Dorsolateral prefrontal cortex (tissue), 122 donors: ENCODE measurements at places on chromosomes 3 and 15.

DNA sequence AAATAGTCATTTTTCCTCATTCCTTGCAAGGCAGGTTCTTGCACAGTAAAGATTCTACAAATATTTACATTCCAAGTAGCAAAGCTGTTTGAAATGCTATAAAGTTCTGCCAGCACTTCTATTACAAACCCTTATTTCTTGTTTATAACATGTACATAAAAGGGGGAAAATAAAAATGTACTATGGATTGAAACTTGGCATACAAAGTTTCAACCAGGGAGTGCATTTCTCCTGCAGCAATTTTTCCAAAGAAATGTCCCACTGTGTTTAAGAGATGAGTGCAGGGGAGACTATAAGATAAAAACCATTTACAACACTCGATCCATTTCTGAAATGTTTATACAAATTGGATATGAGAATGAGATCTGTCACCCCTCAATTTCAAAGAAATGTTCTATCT lies 3.3 kb downstream of the CNTN3 start:
- DNase-seq, result no peak

- no peak for DNase-seq
Observed at GRCh38 chr15:87500240-87500639, 756.3 kb downstream of the NTRK3 start.

- DNase-seq, result no peak
Observed at GRCh38 chr15:53862386-53862785, 102.9 kb upstream of the WDR72 start.

DNA sequence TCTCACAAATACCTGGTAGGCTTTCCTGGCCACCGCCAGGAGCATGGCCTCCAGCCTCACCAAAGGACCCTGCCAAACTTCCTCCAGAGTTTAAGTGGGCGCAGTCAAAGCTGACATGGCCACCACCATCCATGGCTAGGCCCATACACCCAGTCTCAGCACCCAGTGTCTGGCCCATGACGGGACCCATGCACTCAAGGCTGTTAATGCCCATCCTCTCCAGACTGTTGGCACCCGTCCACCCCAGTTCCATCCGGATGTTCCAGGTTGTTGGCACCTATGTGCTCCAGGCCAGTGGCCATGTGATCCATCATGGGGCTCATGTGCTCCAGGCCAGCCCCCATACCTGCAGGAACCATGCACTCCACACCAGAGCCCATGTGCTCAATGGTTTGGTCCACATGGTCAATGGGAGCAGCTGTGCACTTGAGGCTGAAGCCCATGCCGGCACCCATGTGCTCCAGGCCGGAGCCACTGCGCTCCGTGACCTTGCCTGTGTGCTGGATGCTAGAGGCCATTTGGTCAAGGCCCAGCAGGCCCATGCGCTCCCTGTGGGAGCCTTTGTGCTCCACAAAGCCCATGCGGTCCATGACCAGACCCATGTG lies 20.4 kb downstream of the CTDSPL2 start:
- DNase-seq, result no peak

GRCh38 chr15:76533995-76534394 lies 197.4 kb downstream of the ISL2 start:
- no peak for DNase-seq

- DNase-seq, result no peak
Observed at GRCh38 chr3:42746455-42747450, 26.3 kb downstream of the CCDC13 start.

GRCh38 chr3:35772381-35773015 lies 133.2 kb downstream of the ARPP21 start:
- DNase-seq, result no peak

DNA sequence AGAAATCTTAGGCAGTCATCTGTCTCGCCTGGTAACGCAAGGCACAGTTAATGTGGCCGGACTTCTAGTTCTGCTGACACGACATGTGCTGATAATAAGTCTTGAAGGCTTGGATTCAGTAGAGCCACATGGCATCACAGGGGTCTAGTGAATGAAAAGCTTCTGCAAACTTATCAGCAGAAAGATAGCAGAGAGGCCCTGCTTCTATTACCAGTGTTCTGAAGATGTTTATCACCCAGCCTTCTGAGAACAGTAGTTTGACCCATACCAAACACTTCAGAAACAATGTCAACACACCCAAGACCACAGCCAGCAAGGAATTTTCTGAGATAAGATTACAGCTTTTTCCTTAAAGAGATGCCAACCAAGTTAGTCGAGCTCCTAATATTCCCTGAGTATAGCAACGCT lies 102.7 kb upstream of the UMPS start:
- DNase-seq, result no peak

DNA sequence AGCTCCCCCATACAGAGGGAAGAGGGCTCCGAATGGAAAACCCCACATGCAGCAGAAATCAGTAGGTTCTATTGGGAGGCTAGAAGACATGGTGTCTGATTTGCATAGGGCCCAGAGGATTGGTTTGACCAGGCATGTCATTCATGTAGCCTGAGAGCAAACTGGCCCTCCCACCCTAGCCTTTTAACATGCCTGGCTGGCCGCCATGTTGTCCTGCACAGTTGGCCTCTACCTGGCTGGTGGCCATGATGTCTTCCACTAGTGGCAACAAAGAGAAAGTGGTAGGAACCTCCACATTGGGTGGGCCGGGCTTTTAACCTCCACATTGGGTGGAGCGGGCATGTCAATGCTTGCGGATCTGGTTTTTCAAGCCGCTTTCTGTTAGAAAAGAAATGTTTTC lies 312.1 kb downstream of the TAFA4 start:
- no peak for DNase-seq

DNA sequence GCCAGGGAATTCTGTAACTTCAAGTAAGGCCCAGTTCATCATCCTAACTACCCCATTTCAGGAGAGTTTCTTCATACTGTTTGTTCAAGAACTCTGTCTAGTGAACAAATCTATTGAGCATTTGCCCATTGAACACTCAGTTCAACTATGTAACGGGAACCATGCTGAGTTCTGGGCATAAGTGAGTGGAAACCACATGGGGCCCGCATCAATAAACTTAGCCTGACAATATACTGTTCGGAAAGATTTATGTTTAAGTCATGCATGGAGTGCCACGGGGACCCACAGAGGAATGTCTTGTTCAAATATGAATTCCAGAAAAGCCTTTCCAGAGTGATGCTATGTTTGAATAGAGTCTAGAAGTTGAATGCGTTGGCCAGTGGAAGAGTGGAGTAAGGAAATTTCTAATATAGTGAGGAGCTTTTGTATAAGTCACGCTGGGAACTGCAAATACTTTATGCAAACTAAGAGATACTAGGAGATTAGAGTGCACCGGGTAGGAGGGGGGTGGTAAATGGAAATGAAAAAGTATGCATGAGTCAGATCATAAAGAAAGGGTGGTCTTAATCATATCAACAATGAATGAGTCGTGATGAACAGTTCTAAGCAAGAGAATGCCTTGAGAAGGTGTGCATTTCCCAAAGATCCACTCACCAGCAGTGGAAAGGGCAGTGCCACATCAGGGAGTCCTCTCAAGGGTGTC lies 279.8 kb downstream of the VPS13C start:
- DNase-seq, result no peak

GRCh38 chr3:72998466-72998865 lies 1.9 kb downstream of the PPP4R2 start:
- DNase-seq, result no peak

DNA sequence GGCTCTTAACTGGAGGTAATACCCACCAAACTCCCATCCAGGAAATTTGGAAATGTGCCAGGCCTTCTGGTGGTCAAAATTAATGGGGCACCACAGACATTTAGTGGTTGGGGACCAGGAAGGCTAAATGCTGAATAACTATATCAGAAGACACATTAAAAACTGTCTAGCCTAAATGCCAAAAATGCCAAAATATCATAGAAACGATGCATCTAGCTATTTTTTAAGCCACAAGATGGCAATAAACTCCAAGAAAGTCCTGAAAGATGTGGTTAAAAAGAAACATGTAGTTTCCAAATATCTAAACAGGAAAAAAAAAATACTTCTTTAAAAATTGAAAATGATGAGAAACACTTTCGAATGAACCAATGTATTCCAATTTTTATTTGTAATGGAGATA lies 19.9 kb downstream of the CCDC14 start:
- DNase-seq, result no peak

- no peak for DNase-seq
Observed at GRCh38 chr3:9732080-9732739, 675 bp downstream of the BRPF1 start.

DNA sequence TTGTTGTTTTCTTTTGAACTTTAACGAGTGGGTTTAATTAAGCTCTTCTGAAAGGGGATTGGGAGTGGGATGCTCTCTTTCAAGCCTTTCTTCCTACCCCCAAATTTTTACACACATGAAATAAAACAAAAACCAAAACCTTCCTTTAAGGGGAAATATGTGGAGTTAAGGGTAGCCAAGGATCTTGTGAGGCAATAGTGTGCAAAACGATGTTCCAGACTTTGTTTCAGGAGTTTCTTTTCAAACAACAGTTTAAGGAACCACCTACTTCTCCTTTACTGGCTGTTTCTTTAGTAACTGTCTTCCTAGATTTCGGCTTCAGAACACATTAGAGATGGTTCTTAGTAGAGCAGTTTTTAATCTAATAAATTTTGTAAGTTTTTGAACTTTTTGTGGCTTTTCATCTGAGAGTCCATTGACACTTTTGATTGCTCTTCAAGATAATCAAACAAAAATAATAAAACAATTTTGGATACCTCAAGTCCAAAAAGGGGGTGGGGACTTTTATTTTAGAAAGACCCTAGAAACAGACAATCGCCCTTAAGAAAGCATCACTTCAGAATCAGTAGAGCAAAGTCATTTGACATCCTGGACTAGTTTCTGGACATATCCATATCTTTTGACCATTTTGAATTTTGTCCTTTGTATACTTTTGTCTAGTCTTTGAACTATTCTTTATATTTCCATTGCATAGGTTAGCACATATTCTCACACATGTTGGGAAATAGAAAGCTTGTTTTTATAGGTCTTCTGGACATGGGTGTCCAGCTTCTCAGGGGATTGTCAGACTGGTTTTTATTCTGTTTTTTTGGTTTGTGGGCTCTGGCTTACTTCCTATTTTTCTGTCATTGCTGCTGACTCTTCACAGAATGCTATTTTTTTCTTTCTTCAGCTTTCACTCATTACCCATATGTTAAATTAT lies 6.0 kb downstream of the DIPK2A start:
- no peak for DNase-seq

DNA sequence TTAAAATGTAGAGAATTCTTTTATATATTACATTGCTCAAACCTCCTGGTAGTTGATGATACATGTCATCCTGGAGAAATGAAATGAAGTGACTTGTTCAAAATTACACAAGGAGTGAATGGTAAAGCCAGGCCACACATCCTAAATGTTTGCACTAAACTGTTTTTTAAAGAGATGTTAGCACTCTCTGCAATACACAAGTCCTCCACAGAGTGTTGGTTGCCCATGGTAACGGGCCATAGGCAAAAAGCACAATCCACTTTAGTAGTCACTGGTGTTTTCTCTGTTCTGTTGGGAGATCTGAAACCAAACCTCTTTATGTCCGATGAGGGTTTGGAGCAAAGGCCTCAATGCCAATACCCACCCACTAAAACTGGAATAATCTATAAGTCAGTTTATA lies 907.4 kb downstream of the NTRK3 start:
- DNase-seq, result no peak

- DNase-seq, result no peak
Observed at GRCh38 chr15:78049691-78050440, 27.6 kb downstream of the TBC1D2B start.

DNA sequence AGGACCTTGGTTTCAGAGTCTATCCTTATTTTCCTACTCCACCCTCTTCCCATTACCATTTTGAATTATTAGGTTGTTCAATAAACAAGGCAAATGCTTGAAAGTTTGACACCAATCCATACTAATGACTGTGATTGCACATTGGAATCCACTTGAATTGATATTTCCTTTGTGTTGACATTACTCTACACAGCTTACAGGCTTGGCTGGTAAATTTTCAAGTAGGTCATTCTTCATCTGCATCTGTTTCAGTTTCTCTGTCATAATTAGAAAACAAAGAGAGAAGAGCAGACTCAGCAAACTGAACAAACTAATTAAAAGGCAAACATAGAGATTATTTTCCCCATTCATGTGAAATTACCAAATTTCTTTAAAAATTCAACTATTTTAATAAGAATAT lies 732.9 kb upstream of the BCHE start:
- no peak for DNase-seq

DNA sequence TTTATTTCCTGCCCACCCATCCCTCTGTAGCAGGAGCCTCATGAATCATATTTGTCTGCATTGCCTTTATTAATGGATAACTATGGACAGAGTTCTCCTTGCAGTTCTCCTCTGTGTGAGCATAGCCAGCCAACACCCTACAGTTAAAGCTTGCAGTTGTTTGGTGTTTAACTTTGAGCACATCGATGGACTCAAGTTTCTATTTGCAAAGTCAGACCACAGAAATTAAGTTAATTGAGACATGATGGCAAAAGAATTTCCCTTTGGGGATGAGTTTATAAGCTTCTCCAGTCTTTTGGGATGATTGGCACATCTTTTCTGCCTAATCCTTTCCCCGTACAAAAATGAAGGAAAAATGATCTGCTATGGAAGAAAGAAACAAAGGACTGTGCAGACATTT lies 398.9 kb upstream of the THBS1 start:
- DNase-seq, result no peak

- DNase-seq, result no peak
Observed at GRCh38 chr15:51054535-51054934, 40.2 kb downstream of the TNFAIP8L3 start.

DNA sequence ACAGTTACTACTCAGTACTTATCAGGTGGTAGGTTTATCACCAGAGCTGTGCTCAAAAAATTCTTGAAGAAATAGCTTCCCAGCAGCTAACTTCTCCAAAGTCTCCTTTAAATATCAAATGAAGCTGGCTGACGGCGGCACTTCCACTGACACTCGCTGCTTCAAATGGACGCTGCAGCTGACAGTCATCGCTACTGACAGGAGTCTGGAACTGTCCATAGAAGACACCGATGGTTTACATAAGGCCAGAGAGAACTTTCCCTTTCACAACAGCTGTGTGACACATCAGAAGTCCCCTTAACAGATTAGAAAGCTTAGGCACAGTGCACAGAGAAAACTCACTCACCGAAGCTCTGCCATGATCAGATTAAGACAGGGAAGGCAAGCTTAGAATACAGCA lies 270.2 kb downstream of the SHOX2 start:
- no peak for DNase-seq

DNA sequence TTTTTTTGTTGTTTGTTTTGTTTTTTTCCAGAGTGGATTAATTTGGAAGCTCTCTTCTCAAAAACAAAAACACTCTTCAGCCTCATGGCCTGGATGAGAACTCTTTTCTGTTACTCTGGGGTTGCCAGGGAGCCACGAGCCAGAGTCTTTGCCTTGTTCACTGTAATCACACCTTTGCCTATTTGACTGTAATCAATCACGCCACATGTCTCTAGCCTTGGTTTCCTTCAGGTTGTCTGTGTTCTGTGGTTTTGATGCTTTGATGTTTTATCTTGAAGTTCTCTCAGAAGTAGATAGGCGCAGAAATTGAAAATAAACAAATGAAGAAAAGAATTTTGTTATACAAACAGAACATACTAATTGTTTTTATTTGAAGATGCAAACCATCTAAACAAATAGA lies 62.3 kb upstream of the IGF1R start:
- no peak for DNase-seq

GRCh38 chr3:87260270-87260669 lies 16.1 kb downstream of the POU1F1 start:
- DNase-seq, result no peak
